ENCODE measurements at places on chromosomes 5 and 9.

GRCh38 chr5:138408023-138408422, 30.8 kb upstream of the REEP2 start:
- no peak for DNase-seq

DNA sequence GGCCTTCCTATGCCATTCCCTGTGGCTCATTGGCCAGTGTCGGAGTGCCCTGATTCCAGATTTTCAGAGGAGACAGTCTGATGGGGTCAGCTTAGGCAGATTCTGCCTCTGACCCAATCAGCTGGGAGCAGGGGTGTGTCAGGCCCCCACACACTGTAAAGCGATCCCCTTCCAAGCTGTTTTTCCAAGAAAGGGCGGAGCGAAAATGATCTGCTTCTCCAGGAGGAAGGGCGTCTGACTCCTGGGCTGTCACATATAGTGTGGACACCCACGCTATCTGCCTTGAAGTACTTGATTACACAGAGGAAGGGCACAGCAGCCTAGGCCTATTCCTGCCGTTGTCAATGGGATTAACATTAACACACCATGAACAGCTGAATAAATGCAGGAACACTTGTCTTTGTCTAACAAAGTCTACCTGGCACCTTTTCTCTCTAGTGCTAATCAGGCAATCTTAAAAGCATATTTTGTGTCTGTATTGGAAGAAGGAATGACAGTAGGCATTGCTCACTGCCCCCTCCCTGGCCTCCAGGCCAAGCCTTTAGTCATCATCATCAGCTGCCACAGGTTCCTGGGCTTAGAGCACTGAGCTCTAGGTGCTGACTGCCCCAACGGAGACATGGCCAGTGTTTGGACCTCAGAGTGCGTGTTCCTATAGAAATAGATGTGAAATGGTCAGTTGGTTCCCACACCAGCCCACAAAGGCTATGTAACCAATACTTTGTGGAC, 218.7 kb downstream of the MELK start:
- DNase-seq: no peak

DNA sequence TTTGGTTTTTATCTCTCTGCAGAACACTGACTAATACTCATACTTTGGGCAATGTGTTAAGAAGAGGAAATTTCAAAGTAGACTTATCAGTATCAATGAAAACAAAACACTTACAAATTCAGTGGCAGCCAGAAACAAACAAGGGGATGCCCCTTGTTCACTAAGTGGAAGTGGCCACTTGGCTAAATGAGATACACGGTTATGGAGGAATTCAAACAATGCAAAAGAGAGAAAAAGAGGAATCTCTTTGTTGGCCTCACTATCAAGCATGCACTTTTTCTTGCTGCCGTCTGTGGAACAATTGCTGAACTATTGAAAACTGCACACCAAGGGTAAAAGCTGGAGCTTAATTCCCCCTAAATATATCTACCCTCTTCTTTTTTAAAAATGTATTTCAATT, 2044.9 kb upstream of the CDH6 start:
- no peak for DNase-seq

DNA sequence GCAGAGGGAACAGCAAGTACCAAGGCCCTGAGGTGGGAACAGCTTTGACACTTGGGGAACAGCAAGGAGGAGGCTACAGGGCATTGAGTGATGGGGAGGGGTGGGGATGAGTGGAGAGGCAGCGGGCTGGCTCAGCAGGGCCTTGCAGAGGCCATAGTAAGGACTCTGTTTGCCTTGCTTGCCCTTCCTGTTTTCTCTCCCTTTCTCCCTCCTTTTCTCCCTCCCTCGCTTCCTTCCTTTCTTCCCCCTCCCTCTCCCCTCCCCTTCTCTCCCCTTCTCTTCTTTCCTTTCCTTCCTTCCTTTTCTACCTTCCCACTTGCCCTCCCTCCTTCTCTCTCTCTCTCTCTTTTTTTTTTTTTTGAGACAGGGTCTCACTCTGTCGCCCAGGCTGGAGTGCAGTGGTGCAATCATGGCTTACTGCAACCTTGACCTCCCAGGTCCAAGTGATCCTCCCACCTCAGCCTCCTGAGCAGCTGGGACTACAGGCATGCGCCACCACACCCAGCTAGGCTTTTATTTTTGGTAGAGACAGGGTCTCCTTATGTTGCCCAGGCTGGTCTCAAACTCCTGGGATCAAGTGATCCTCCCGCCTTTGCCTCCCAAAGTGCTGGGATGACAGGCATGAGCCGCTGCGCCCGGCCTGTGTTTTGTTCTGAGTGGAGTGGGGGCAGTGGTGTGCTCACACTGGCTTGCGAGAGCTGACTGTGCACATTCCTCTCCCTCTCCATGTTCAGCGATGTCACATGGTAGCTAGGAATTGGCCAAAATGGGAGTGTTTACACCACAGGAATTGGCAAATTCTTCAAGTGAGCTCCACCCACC, 17.1 kb downstream of the IER5L start:
- no peak for DNase-seq

DNA sequence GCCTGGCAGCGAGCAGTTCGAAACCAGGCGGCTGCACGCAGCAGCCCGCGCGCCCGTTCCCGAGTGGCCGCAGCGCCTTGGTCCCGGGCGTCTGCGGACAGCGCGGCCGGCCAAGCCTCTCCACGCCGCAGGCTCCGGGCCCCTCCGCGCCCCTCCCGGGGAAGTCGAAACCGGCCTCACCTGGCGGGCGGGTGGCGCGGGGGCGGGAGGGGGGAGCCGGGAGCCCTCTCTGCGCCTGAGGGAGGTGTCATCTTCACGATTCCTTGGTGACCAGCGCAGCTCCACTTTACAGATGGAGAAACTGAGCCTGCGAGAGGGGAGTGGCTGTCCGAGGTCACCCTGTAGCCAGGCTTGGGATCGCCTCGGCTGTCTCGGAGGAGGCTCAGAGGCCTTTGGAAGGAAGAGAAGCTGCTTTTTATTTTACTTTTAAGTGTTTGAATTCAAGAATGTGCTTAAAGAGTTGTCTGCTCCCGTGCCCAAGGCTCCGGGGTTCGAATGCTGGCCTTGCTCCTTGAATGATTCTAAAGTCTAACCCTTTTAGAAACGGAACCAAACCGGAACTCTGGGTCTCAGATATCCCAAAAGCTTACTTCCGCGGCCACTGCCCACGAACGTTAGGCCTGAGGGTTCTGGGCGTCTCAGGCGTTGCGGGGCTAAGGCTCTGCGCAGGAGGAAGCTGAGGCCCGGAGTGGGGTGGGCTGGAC, 662 bp downstream of the SUSD3 start:
- no peak for DNase-seq

- no peak for DNase-seq
Observed at GRCh38 chr5:159762921-159763320, 153.4 kb upstream of the ADRA1B start.

DNA sequence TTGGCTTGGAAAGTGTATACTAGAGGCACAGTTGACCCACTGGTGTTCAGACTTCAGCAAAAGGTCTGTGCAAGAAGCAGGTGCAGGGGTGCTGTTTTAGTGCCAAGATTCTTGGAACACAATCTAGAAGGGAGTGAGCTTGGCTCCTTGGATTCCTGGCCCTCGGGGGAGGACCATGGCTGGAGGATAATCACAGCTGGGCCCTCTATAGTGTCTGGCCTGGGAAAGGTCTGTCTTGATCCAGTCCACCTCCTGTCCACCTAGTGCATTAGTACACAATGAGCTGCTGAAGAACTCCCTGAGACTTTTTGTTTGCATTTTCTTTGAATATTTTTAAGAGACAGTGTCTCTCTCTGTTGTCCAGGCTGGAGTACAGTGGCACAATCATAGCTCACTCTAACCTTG, 50.4 kb upstream of the PLPP1 start:
- DNase-seq: no peak

DNA sequence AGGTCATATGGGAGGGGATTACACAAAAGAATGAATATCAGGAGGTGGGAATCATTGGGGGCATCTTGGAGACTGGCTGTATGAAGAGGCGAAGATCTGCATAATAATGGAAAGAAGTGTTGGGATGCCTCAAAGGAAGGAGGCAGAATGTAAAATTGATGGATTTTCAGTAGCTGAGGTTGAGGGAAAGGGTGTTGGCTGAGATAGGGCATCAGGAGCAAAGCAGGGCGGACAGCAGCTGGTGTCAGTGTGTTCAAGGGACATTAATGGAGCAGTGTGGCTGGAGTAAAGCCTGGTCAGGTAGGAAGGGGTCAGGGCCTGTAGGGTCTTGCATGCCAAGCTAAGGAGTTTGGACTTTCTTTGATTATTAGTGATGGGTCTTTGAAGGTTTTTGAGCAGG, 65.2 kb upstream of the TNFAIP8 start:
- DNase-seq: no peak

All from stimulated activated CD4-positive, alpha-beta T cell treated with anti-CD3 and anti-CD28 coated beads, Interleukin-1b, Interleukin-23, amount 100 ng/mL, for 1 hour (primary cell).